ENCODE measurements at places on chromosomes 16 and 17. TPM values are rescaled to one million over a fixed set of nuclear protein-coding genes. Genes with fewer than 3 reads are reported as not detected.

MT3 gene
- not detected for total RNA-seq

FBXO39 gene
- total RNA-seq: 0.53 TPM

FOXC2 gene
- total RNA-seq: 0.40 TPM

PPP1R27 gene
- not detected for total RNA-seq

MED1 gene
- 34.8 TPM for total RNA-seq

DNA sequence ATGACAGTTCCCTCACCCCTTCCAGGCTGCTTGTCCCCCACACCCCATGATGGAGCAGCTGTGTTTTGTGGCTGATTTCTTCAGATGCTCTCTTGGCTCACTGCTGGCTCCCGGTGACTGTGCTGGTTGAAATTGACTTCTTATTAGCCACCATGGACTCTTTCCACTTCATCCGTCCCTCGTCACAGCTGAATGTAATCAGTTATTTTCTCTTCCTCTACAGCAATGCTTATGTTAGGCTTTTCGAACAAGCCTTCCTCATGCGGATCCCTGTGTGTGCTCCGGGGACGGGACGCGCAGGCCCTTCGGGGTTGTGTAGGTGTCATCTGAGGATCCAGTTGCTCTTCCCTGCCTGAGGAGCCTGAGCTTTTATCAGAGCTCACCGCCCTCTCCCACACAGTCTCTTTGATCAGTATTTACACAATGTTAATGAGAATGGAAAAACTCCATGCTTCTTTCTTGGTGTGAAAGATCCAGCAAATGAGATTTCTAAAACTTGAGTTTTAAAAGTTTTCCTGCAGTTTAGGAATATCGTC lies 87.5 kb downstream of the RPTOR start:
- no peak for DNase-seq

- DNase-seq: no peak
Measured at GRCh38 chr17:65104973-65105372, 32.2 kb upstream of the RGS9 start.

- no peak for DNase-seq
Measured at GRCh38 chr17:49670641-49671040, 7.3 kb downstream of the SPOP start.

- DNase-seq: no peak
Measured at GRCh38 chr17:57277923-57278604, 21.7 kb downstream of the MSI2 start.

DNA sequence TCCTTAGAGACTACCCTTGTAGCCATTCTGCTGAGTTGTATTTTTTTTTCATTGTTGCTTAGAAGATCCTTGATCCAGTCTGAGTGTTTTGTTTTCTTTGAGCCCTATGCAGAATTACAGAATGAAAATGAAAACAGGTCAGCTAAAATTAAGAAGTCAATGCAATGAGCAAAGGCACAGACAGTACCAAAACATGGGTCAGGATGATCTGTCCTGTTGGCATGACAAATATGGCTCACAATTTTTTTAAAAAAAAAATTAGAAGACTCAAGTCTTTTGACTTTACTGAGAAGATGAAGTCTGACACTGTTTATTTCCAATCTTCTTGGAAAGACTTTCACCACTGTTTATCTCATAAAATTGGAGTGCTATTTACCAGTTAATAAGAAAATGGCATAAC lies 32.4 kb downstream of the KCNJ16 start:
- DNase-seq: no peak

DNA sequence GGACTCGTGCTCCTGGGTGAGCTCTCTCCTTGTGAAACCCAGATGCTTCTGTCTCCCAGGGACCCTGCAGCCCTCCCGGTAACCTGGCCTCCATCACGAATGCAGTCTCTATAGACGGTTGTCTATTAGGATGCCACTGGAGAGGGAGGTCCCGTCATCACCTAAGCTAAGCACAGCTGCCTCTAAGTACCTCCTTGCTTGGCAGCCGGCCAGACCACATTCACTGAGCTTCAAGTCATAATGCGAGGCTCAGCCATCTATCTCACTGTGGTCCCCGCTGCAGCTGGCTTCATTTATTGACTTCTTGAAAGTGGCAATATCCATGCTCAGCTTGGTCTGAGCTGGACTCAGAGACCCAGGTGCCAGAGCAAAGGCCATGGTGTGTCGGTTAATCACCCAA lies 74.5 kb upstream of the HSBP1 start:
- DNase-seq: no peak

GRCh38 chr17:66548659-66549310 lies 246.4 kb downstream of the PRKCA start:
- no peak for DNase-seq

Measured in Peyer's patch (tissue), 4 donors.